ENCODE measurements at places on chromosomes 3 and 15.
A peak's percentile ranks its signal among the peaks of the same experiment; 100 is the strongest.

- DNase-seq, result no peak
Observed at GRCh38 chr15:65060641-65061397, 7.0 kb downstream of the RASL12 start.

DNA sequence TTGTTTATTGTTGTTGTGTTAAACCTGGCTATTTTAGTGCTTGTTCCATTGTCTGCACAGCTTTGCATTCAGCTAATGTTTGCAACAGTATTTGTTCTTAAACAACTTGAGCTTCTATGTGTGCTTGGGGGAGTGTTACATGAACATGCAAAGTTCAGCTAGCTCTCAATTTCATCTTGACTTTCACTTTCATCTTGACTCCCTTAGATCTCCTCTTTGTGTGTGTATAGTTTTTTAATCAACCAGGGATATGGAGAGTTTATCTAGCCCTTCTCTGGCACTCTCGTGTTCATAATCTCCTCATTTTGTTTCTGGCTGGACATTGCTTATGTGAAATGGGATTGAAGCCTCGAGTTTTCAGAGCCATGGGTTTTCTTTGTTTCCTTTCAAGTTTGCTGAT lies 212.4 kb upstream of the ZBTB20 start:
- DNase-seq, result no peak

DNA sequence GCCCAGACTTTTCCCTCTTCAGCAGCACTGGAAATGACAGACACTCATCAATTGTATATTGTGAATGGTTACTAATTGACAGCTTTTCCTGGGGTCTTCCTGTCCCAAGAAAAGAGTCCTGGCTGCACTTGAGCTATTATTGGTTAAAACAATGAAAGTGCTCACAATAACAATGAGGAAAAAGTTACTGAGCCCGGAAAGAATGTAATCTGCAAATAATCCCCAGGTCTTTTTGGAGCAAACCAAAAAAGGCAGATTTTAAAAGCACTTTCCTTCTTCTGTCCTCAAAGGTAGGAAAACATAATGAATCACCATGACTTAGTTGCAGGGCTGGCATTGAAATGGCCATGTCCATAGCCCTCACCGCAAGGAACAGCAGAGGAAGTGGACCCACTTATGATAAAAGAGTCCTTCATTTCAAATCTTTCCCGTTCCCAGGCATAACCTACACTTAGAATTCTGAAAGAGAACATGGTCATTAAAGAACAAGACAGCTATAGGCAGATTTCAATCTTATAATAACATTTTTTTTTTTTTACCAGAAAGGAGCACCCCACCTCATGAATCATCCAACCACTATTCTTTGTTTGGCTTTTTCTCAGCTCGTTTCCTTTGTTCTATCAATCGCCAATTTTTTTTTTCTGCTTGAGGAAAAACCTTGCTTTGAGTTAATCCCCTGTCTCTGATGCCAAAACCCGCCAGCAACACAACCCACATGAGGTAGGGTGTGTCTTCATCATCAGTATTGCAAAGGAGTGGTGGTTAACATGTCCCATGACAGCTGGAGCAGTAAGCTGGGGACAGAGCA lies 35.5 kb upstream of the ATP1B3 start:
- no peak for DNase-seq

- no peak for DNase-seq
Observed at GRCh38 chr3:108088697-108089096, 2.1 kb downstream of the CD47 start.

GRCh38 chr3:73586628-73587027 lies 38.1 kb downstream of the PDZRN3 start:
- no peak for DNase-seq

- no peak for DNase-seq
Observed at GRCh38 chr15:31039961-31040360, 48.5 kb upstream of the MTMR10 start.

DNA sequence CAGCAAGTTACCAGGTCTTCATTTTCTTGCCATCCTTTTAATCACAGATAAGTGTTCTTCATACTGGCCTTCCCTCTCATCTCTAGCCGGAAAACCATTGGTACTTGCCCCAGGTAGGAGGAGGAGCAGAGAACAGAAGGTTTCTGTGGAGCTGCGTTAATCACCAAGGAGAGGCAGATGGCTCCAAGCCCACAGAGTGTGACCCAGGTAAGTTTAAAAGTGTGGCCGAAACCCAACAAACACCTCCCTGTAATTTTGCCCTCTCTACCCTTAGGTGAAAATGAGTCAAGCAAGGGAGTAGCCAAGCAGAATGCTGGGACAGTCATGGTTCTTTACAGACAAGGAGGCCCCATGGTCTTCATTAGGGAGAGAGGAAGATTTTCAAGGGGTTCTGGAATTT lies 37.3 kb downstream of the NFKBIZ start:
- no peak for DNase-seq

DNA sequence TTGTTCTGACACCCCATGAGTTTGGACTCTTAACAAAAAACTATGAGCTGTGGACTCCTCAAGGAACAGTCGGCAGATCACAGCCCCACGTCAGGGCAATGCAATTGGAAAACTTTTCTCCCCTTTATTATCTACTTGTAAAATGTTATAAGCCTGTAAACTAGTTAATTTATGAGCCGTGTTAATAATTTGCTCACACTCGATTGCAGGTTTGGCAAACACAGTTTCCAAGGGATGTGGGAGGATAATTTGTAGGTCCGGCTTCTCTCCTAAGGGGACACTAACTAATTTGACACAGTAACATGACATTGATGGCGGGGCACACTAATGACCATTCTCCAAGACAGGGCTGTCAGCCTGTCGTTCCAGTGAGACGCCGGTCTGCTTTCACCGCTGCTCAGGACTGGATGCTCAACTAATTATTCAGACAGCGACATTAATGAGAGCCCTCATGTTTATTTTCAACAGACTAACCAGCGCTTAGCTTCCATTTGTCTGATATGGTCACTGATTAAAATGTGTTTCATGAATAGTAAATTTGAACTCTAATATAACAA lies 222.1 kb downstream of the FOXP1 start:
- no peak for DNase-seq

GRCh38 chr3:43031889-43032545 lies 52.9 kb downstream of the GASK1A start:
- DNase-seq, result no peak

- DNase-seq, result peak; percentile 48
Observed at GRCh38 chr15:95298729-95299128, 1031.8 kb upstream of the NR2F2 start.

DNA sequence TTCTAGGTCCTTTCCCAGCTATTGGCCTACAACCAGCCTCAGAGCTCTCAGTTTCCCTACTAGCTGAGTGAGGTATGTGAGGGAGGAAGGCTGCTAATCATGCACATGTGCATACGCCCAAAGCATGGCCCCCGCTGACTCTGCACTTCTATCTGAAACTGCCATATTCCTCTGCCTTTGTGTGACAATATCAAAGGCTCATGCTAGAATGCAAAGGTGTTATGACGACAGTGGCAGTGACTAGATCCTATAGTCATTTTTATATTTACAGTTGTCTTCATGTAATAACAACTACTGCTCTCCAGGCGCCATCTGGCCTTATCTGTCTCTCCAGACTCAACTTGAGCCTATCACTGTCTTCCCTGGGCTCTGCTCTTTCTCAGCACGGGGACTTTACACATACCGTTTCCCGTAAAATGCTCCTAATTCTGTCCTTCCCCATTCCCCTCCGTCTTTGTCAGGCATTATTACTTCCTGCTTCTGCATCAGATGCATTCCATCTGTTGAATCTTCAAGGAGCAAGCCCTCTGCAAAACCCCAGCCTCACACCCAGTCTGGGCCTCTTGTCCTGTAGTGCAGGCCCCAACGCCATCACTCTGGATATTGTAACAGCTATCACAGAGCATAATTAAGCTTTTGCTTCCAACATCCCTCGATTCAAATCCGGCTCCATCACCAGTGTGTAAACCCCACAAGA lies 102.5 kb downstream of the PDCD6IP start:
- no peak for DNase-seq

DNA sequence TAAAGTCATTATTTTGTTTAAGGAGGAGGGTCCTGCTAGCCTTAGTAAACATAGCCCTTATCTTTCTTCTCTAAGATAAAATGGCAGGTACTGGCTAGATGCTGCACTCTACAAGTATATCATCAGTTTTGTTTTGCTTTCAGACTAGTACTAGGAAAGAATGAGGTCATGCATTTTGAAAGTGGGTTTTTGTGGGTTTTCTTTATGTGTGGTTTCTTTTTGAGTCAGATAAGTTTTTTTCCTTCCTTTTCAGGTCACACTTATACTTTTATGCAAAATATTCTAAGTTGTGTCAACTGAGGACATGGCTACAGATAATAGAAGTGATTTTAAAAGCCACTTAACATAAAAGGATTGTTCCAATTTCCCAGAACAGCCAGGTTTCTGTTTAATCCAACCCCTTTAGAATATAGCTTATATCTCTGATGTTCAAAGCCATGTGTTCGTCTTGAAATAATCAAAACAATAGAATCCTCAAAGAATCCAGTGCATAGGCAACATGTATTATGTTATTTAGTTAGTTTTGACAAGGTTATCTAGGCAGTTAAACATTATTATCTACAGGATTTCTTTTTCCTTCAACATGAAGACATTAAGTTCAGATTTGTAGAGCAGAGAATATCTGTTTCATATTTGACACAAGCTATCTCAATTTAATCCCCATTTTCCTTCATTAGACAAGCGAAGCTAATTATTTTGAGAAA lies 406.2 kb downstream of the RBMS3 start:
- no peak for DNase-seq

GRCh38 chr3:111867889-111868426 lies 8.9 kb downstream of the PHLDB2 start:
- DNase-seq, result no peak

GRCh38 chr15:39744334-39745103 lies 38.1 kb downstream of the FSIP1 start:
- no peak for DNase-seq

DNA sequence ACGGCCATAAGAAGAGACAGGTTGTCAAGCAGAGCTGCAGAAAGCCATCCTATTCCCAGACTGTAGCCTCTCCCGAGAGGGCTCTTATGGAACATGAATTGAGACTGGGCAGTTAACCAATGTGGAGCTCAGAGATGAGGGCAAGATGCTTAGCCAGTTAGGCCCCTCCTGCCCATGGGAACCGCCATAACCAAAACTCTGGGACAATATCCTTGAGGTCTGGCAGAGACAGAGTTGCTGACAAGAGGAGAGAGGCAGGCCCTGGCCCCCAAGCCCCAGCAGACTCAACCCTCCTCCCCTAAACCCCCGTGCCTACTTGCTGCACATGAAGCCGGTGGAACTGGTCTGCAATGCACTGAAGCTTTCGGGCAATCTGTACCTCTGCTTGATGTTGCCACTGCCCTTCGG lies 4.8 kb downstream of the BMF start:
- DNase-seq, result no peak

DNA sequence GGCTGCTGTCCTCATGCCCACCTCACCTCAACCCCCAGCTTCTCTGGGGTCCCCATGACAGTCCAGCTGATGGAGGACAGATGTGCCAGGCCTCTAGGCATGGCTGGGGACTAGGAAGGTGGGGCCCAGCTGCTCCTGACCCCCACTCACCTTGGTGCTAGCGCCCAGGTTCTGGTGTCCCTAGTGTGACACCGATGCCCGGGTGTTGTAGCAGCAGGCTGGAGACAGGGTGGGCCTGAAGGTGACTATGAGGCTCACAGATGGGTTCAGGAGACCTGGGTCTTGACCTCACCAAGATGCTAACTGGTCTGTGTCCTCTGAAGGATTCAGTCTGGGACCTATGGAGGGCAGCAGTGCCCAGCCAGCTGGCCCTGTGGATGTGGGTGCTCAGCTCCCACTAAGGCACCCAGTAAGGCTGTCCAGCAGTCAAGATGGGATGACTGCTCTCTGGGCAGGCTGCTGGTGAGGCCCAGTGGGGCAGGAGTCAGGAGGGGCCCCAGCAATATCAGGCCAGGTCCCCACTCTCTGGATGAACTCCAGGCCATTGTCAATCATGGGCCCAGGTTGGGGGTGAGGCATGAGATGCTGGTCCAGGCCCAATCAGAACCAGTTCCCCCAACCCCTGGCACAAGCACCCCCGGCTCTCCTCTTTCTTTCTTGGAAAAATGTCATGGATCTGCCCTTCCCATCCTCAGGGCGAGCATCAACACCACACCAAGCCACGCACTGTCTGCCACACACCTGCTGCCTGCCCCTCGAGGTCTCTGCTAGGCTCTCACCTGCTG lies 33.0 kb downstream of the ALDH1L1 start:
- DNase-seq, result no peak

DNA sequence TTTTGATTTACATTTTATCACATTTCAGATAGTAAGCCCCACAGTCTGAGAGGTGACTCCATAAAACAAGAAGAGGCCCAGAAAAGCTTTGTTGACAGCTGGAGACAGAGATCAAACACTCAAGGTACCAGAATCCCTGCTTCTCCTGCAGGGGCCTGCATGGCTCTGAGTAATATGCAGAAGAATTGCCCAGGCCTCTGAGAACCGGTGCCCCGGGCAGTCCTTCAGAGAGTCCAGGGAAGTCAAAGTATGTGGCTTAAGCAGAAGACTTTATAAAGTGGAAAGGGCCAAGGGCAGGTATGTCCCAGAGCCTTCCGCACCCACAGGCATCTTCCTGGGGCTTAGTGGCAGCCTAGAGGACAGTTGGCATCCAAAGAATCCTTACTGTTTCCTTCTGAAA lies 12.8 kb downstream of the ATRIP start:
- DNase-seq, result no peak

GRCh38 chr15:51144021-51144532 lies 49.4 kb upstream of the TNFAIP8L3 start:
- DNase-seq, result no peak

- DNase-seq, result no peak
Observed at GRCh38 chr3:149000206-149000745, 8.9 kb downstream of the GYG1 start.

GRCh38 chr3:22555753-22556435 lies 647.2 kb upstream of the UBE2E2 start:
- DNase-seq, result peak; percentile 73

GRCh38 chr15:39631357-39631756 lies 50.5 kb downstream of the THBS1 start:
- no peak for DNase-seq

- DNase-seq, result no peak
Observed at GRCh38 chr15:91073077-91073476, 27.0 kb upstream of the SV2B start.

DNA sequence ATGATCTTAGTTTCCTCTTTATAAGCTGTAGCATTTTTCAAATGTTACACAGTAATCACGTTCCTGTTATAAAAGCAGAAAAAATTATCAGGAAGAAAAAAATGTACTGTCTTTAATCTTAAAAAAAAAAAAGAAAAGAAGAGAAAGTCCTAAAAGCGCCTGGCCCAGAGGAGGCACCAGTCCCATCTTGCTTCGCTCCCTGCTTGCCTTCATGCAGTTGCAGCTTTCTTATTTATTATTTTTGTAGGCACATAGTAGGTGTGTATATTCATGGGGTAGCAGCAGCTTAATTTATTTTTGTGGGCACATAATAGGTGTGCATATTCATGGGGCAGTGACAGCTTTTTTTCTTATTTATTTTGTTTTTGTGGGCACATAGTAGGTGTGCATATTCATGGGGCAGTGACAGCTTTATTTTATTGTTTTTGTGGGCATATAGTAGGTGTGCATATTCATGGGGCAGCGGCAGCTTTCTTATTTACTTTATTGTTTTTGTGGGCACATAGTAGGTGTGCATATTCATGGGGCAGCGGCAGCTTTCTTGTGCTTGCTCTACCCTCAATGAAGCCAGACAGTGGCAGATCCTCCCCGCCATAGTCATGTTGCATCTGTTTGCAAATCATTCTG lies 5.5 kb upstream of the EHD4 start:
- DNase-seq, result no peak

Data from hematopoietic multipotent progenitor cell (in vitro differentiated cells).